NCI-H187 treated with DMSO at 0.1 percent for 48 hours (cell line): ENCODE measurements at places on chromosomes 11 and 22.

DNA sequence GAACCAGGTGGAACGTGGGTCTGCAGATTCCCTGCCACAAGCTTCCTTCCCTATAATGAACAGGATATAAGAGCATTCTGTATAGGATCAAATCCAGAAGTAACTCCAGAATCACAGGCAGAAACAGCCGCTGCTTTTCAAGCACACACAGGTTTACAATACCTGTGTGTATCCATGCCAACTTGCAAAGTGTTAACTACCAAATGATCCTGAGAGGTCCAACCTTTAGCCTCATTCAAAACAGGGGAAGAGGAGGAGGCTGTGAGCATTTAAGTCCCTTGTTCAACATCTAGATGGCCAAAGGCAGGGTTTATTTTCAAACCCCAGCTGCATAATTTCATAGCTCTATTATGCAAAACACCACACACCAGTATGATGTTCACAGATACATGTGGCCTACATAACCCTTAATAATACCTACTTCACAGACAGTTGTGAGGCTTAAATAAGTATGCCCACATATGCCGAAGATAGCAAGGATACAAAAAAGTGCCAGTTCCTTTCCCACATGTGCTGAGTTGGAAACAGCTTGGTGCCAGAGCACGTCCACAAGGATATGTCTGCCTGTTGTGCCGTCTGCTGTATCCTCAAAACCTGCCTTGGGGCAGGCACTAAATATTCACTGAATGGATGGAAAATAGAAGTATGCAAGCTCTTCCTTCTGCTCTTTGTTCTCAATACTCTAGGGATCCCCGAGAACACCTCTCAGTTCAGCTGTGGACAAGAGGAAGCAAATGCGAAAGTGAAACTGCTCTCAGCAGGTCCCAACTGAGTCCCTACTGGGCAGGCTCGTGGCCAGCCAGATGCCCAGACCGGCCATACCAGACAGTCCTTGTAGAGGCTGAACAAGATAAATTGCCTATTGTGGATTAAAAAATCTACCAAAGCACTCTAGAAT, 66.8 kb downstream of the LARGE1 start:
- DNase-seq = no peak

DNA sequence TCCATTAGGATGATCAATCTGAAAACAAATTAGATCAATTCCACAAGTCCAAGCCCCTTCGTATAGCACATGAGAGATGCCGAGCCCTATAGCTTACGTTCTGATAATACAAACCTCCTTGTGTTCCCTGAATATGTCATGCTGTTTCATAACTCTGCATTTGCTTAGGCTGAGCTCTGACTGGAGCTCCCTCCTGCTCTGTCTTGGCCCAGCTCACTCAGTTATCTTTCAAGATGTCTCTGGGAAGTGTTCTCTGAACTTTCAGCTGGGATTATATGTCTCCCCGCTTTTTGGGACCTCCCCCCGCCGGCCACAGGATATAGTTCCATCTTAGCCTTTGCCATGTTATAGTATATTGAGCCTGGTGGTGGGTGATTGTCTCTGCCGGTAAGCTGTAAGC, 44.0 kb downstream of the FDX1 start:
- DNase-seq = no peak

DNA sequence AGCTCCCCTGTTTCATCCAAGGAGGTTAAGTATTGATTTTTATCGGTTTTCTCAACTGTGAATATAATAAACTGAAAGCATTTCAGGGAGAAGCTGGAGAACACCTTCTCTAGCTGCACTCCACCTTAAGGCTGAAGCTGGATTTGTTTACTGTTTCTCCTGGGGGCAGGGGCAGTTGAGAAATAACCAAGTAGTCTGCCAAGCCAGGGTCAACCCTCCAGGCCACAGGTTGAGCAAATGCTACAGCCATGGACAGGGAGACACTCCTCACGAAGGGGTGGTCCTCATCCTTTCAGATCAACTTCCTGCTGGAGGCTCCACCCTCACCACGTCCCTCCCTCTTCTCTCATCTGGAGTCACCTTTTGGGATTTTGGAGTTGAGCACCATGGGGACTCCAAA, at the start of gene TTC36:
Gene TTC36, plus strand, starts transcription at position 366 of the 400 bp plus-strand sequence. Its CDS starts 21 bp downstream, at position 387.
- DNase-seq = no peak

DNA sequence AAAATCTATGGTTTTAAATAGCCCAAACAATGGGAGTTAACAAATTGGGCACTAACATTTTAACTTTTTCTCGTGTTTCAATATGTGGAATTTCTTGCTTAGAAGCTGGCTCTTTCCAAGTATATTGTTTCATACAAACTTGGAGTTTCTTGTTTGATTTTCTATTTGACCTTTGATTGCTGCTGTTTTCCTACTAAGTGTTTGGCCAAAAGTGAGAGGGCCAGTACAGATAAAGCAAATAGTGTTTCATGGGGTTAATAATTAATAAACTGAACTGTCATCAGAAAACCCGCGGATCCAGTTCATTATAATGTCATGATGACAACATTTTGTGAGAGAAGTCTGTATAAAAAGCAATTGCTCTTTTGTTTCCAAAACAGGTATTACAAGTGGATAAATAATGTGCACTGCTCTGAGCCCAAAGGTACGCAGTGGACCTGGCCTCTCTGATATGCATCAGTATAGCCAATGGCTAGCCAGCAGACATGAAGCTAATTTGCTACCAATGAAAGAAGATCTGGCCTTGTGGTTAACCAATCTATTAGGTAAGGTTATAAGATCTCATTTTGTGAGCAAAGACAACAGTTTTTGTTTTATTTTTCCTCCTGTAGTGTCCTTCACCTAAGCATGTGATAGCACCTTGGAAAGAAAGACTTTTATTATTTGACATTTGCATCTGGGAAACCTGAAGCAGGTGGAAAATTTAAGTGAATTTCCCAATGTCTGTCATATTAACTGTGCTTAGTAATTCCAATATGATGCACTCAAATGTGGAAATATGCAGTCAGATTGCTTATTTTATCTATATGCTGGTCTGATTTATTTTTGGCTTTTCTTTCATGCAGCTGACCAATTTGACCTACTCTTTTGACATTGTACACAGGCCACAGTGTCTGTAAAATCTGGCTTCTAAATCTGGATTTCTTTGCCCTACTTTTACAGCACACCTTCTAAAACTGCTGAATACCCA, 8.3 kb downstream of the GAS2 start:
- no peak for DNase-seq

GRCh38 chr11:126007238-126007637, 55.4 kb downstream of the CDON start:
- no peak for DNase-seq

DNA sequence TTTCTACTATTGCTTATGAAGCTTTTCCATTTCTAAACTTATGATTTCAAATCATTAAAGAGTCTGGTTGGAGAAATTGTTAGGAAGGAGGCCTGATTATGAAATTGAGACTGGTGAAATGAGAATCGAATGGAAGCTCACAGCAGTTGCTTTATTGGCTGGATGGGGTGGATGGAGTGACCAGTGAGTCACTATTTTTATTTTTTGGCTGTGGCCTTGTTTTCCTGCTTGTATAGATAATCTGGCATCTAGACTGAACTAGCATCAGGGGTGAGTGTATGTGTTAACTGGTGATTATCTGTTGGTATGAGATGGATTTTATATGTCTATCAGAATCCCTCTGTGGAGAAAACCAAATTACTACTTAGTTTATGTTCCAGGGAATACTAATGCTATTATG, 36.2 kb downstream of the UVRAG start:
- DNase-seq = no peak

DNA sequence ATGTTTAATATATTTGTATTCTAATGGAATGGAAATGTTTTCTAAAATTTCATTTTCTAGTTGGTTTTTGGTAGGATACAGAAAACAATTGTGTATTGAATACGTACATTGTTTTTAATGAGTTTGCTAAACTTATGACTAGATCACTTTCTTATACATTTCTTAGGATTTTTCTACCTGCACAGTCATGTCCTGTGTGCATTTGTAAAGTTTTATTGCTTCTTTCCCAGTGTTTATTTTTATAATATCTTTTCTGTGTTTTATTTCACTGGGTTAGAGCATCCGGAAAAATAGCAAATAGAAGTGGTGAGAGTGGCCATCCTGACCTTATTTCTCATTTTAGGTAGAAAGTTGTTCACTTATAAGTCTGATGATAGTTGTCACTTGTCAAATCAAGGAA, 103.6 kb downstream of the TMEM135 start:
- no peak for DNase-seq

GRCh38 chr11:32440312-32440908, 5.1 kb upstream of the WT1 start:
- DNase-seq = no peak

- DNase-seq = no peak
These were observed 24.5 kb upstream of the CCDC134 start for GRCh38 chr22:41775976-41776375.

DNA sequence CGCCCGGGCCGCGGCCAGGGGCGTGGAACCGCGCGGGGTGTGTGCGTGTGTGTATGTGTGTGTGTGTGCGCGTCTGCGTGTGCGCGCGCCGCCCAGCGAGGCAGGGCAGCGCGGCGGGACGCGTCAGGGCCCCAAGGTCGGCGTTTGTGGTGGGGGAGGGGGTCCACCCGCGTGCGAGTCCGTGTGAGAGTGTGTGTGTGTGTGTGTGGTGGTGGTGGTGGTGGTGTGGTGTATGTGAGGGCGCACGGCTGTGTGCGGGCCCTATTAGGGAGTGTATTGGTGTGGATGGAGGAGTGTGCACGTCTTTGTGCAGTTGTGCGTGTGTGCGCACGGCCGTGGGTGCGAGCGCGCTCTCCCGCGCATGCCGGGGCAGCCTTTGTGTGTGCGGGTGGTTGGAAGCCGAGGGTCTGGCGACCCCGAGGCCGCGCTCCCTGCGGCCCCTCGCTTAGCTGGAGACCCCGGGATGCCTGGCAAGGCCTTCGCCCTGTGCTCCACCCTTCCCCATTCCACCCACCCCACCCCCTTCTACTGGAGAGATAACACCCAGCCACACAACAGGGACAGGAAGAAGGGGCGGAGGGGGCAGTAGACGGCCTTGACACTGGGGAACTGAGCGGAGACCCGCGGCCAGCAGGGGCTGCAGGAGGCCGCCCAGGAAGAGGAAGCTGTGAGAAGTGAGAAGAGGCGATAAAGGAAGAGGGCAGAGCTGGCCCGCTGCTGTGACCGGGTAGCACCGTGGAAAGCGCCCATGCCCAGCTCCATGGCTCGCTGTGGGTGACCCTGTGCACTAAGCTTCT, 528 bp upstream of the ARRB1 start:
- no peak for DNase-seq

GRCh38 chr22:40578171-40578570, 58.3 kb downstream of the MRTFA start:
- no peak for DNase-seq

DNA sequence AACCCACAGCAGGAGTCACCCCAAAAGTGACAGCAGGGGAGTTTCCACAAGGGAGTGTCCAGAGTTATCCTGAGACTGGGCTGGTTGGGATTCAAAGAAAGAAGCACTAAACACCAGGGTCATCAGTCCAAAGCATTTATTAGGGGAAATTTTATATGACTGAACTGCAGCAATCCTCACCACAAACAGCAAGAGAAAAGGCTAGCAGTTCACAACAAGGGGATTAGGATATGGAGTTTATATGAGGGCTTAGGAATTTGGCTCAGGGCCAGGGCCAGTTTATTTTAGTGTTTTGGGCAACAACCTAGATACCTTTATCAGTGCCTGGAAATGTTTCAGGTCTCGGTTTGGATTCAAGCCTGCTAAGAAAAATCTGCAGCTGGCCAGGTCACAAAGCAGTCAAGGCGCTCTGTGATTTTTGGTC, 4.6 kb upstream of the TMEM126A start:
- no peak for DNase-seq

DNA sequence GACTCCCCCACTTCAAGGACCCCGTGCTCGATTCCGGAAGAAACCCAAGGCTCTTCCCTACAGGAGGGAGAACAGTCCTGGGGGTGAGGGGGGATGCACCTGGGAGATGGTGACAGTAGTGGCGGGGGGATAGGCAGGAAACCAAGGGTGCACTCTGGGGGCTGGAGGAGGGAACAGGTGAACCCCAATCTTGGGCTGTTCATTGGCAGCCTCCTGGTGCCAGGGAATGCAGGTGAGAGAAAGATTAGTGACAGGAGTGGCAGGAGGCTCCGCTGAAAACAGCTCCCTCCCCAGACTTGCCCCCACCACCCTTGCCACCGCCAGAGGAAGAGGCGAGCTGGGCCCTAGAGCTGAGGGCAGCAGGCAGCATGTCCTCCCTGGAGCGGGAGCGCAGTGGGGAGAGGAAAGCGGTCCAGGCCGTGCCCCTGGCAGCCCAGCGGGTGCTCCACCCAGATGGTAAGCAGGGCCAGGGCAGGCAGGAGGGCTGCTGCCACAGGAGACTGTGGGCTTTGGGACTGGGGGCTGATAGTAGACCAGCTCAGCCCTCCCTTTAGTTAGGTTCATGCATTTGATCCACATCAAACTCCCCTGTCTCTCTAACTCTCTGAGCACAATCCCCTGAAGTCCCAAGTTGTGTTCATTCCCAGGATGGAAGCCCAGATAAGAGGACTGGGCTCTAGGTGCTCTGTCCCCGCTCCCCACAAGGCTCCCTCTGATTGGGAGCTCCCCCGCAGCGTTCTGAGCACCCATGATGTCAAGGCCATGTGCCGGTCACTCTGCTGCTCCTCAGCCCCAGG, 14.5 kb downstream of the ROBO3 start:
- no peak for DNase-seq

- no peak for DNase-seq
These were observed 32.2 kb downstream of the C2CD3 start for GRCh38 chr11:74138572-74138971.

DNA sequence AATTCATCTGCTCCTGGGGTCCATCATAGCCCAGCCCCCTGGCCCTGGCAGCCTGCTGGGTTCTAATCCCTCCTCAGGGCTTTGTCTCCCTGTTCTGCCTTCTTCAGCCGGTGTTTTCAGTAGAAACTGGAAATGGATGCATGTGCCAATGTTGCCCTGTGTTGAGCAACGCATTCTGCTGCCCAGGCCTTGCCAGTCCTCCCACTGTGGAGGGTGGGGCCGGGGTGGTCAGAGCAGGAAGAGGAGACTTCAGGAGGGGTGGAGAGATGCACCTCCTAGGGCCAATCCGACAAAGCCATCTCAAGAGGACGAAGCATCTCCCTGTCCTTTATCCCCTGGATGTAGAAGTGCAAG, 27.6 kb upstream of the ZBTB16 start:
- DNase-seq = no peak

DNA sequence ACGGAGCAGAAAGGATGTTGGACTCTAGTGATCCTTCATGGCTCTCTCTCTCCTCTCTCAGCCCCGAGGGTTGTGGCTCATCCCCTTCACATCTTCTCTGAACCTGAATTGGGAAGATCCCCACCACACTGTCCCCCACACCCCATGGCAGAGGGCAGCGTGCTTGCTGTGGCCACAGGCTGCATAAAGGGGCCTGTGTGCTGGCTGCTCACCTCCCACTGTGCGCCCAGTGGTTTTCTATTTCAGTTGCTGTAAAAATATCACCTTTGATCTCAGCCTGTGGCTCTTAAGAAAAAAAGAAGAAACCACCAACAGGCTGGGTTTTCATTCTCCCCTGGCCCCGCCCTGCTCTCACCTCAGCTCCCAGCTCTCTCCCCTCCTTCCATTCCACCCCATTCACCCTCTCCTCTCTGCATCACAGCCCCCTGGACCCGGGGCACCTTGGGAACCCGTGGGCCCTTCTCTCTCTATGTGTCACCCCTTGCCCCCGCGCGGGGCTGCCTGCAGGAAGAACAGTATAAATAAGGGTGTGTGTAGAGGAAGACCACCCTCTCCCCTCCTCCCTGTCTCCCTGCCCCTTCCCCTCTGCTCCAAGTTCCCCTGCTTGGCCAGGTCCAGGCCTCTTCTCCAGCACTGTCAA, 25.8 kb upstream of the WNT11 start:
- no peak for DNase-seq

- DNase-seq = no peak
These were observed 77.9 kb downstream of the BTBD10 start for GRCh38 chr11:13384908-13385640.

GRCh38 chr11:8531312-8531711, 62.7 kb downstream of the STK33 start:
- DNase-seq = peak; percentile 37
